ENCODE measurements at places on chromosomes 12 and 14. TPM values are rescaled to one million over a fixed set of nuclear protein-coding genes. Genes with fewer than 3 reads are reported as not detected.
A peak's percentile ranks its signal among the peaks of the same experiment; 100 is the strongest.

DNA sequence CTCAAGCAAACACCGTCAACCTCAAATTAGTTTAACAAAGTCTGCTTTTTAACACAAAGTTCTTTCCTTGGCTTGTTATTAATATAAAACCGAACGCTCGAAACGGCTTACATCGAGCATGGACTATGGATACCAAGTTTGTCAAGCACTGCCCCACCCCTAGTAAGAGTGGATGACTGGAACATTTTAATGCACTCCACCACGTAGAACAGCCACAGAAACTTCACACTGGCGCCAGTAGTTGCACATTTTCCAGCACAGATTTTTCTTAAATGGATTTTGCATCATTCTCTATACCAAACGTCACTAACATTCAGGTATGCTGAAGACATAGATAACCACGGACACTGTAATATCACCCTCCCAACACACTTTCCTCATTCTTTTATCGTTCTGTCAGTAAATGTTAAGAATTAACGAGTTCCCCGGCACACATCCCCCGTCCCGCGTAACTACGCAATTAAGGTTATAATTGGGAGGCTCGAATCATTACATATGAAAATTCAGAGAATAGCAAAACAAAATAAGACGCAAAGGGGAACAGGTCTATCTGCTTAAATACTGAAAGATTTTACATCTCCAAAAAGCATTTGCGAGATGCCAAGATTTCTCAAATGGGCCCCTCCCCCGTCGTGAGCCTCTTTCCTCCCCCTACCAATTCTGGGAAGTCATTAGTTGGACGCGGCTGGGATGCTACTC lies 990 bp downstream of the FERMT2 start:
- peak; percentile 43 for DNase-seq

GRCh38 chr12:132761032-132761920 lies at the start of gene ANKLE2:
Gene ANKLE2 (minus strand): TSS chr12:132761832. CDS start chr12:132761798, 34 bp downstream.
- DNase-seq, result peak; percentile 56

DNA sequence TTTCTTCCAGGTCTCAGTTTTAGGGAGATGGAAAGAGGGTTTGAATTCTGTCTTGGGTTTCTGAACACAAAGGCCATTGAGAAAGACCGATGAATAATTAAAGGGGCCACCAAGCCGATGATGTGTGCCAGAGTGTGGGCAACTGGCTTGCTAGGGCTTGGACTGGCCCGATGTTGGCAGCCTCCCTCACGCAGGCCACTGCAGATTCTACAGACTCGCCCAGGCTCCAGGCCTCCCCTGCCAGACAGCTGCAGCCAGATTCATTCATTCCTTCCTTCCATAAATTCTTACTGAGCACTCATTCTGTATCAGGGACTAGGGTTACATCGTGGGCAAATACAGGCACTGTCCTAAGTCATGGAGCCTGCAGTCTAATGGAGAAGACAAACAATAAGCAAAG lies 34.9 kb downstream of the ACTN1 start:
- DNase-seq, result no peak

DNA sequence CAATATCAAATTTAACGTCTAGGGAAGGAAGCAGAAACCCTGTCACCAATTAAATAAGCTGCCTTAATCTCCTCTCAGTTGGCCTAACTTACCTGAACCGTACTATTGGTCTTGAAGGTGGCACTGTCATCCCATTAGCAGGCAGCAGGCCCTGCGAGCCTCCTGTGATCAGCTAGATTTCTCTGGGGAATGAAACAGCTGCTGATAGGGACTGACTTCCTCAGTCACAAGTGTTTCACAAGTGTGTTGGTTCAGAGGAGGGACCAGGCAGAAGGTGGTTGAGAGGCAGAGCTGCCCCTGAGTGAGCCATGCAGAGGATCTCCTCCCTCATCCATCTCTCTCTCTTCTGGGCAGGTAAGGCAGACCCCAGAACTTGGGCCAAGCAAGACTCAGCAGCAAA lies 166.8 kb downstream of the DAD1 start:
- DNase-seq, result no peak

DNA sequence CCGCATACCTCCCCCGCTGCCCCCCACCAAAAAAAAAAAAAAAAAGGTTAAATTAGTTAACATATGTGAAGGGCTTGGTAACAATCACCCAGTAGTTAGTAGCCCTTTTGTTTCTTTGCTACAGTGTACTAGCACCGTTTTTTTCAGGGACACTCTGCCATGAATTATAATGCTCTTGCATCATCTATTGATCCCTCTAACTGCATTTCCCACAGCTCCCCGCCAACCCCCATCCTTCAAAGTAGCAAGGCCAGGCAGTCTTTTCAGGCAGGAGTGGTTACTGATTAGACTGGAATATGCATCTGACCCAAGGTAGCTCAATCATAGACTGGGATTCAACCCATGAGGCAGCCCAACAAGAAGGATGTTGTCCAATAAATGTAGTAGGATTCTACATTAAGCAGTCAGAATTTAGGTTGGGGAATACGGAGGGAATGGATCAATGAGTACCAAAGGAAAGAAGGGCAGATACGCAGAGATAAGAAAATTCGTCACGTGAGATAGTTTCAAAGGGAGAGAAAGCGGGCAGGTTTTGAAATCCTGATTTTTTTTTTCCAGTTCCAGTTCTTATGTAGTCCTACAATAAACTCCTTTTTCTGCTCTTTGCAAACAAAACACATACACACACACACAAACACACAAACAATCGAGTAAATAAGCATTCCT lies 39.8 kb upstream of the CRACR2A start:
- DNase-seq, result no peak

GRCh38 chr12:125549836-125550235 lies 484.6 kb downstream of the AACS start:
- DNase-seq, result no peak

GRCh38 chr14:81206115-81206514 lies 14.6 kb downstream of the GTF2A1 start:
- no peak for DNase-seq

GRCh38 chr12:5567016-5567725 lies 135.3 kb downstream of the NTF3 start:
- DNase-seq, result peak; percentile 31

DNA sequence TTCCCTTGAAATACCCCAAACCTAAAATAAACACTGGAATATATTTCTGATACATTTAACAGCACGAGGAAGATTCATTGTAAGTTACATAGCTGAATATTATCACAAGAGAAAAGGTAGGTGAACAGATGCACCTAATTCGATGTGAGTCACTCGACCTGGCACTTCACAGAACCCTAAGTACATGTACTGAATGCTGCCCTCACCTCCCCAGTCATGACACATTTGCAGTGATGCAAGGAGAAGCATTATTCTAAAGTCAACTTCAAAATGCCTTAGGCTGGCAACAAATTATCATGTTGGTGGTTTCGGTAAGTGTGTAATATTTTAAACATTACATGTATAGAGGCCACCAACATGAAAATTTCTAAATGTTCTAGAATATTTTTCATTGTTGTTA lies 35.2 kb upstream of the TMTC2 start:
- no peak for DNase-seq

- no peak for DNase-seq
These were observed 45.4 kb upstream of the EPS8 start for GRCh38 chr12:15834575-15834974.

GRCh38 chr14:77267937-77268699 lies 2.9 kb downstream of the NGB start:
- DNase-seq, result no peak

WNT5B gene
- total RNA-seq, result 4.6 TPM

TARBP2 gene
- 73.1 TPM for total RNA-seq

NEK9 gene
- 120 TPM for total RNA-seq

ZBTB25 gene
- total RNA-seq, result 20.6 TPM

ART4 gene
- total RNA-seq, result 1.4 TPM

KCNK10 gene
- 4.2 TPM for total RNA-seq

GPR84 gene
- not detected for total RNA-seq

Measured in testis (tissue), 5 donors.